ENCODE measurements at places on chromosomes 7 and 10.

DNA sequence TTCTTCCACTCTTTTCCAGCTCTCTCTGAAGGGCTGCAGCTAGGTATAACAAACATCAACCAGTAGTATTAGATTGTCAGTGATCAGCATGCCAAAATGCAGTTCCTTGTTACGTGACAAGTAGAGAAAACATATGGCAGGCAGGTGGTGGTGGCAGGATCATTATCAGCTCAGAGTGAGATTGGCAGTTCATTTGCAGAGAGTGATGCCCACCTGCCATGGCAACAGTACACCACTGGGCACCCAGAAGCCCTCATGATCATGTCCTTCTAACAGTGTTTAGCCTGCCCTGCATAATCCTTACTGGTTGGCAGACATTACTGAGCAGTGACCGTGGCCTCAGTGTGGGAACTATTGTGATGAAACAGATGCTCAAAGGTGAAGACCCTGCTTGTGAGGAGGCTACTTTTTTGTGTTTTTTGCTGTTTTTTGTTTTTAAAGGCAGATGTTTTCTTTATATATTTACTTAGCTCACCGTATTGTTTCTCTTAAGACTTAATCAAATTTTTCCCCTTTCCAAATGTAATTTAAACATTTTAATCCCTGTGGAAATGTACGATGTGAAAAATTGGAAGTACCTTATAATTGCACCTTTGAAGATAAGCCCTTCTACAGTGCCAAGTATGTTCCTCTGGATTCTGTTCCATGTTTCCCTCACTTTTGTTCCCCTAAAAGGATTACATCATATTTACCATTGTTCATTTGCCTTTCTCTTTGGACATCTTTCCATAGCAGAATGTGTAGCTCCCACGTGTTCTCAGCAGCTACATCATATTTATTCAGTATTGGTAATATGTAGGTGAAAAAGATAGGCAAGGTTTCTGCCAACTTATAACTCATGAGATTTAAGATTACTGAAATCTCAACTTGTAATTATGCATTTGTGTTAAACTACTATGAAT is 179.6 kb downstream of the SND1 start:
- no peaks in the 10 kb centered on the region for H3K4me1 ChIP-seq
- no peak overlapping the region for H3K27ac ChIP-seq
- DNase-seq: no peak
- no peak overlapping the region for H3K4me3 ChIP-seq
- H3K27me3 ChIP-seq: no peaks in the 10 kb centered on the region
- no peaks in the 10 kb centered on the region for H3K36me3 ChIP-seq

DNA sequence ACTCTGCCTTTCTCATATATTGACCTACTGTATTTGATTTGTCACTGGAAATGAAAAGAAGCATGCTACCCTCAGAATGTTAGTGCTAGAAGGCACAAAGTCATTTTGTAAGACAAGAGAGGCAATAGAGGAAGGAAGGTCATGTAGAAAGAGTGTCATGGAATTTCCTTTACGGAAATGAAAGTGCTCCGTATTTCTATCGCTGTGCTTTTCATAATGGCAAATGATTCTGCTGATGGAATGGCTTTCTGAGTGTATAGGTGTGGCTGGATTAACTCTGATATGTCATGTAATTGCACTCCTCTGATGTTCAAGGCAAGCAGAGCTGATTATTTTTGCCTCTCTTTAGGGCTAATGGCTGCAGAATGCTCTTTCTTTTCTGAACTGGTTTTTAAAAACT is 15.5 kb upstream of the STEAP4 start:
- H3K27me3 ChIP-seq: no peaks in the 10 kb centered on the region
- H3K4me1 ChIP-seq: no peaks in the 10 kb centered on the region
- no peaks in the 10 kb centered on the region for H3K36me3 ChIP-seq
- H3K4me3 ChIP-seq: no peak overlapping the region
- no peak overlapping the region for H3K27ac ChIP-seq

- H3K36me3 ChIP-seq: no peaks in the 10 kb centered on the region
- no peak overlapping the region for H3K27ac ChIP-seq
- peak; percentile 57 for DNase-seq
- H3K27me3 ChIP-seq: no peaks in the 10 kb centered on the region
- no peak overlapping the region for H3K4me3 ChIP-seq
- H3K4me1 ChIP-seq: peaks cover 23% of the 10 kb centered on the region
Measured at GRCh38 chr10:32256613-32257437, 90.1 kb downstream of the EPC1 start.

- no peak overlapping the region for H3K4me3 ChIP-seq
- H3K27ac ChIP-seq: no peak overlapping the region
- DNase-seq: no peak
- no peaks in the 10 kb centered on the region for H3K27me3 ChIP-seq
- no peaks in the 10 kb centered on the region for H3K36me3 ChIP-seq
- H3K4me1 ChIP-seq: no peaks in the 10 kb centered on the region
Measured at GRCh38 chr10:44205067-44205466, 179.8 kb downstream of the CXCL12 start.

- DNase-seq: no peak
- peaks cover 12% of the 10 kb centered on the region for H3K27me3 ChIP-seq
- no peaks in the 10 kb centered on the region for H3K36me3 ChIP-seq
Measured at GRCh38 chr10:49567810-49568209, 28.9 kb upstream of the ERCC6 start.

DNA sequence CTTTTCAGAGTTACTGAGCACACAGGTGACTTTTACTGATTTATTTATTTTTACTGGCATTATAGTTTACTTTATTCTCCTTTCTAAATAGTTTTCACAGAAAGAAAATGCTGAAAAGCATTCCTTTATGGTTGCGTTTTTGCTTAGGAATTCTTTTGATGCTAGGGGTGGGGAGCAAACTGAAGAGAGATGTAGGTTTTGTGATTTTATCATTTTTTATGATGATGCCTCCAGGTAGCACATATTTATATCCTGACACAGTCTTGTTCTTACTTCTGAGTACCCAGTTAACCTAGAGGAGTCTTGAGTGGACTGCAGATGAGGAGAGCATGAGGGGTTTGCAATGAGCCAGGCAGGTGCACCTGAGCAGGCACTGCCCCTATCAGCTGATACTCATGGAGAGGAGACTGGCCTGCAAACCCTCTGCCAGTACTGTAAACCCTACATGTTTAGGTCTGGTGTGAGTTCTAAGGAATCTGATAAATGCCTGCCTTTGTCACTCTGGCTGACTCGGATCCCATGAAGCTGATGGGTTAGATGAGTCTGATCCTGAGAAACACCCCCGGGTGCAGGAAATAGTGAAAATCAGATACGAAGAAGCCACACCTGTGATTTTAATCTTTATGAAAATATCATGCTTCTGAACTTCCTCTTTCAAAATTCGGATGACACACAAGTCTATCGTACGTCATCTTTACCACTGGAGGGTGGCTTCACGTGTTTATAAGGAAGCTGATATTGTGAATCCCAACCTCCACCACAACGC is 302.9 kb downstream of the WDR37 start:
- no peak overlapping the region for H3K27ac ChIP-seq
- H3K27me3 ChIP-seq: peaks cover 29% of the 10 kb centered on the region
- no peaks in the 10 kb centered on the region for H3K36me3 ChIP-seq
- no peaks in the 10 kb centered on the region for H3K4me1 ChIP-seq

- H3K36me3 ChIP-seq: no peaks in the 10 kb centered on the region
- no peak for DNase-seq
- peaks cover 5% of the 10 kb centered on the region for H3K4me1 ChIP-seq
- no peaks in the 10 kb centered on the region for H3K27me3 ChIP-seq
- no peak overlapping the region for H3K27ac ChIP-seq
Measured at GRCh38 chr7:18430810-18431209, 64.7 kb upstream of the HDAC9 start.

GRCh38 chr10:6201516-6201975 is 1.2 kb upstream of the PFKFB3 start:
- no peaks in the 10 kb centered on the region for H3K27me3 ChIP-seq
- no peak for DNase-seq
- no peaks in the 10 kb centered on the region for H3K36me3 ChIP-seq
- no peaks in the 10 kb centered on the region for H3K4me1 ChIP-seq
- H3K27ac ChIP-seq: no peak overlapping the region
- H3K4me3 ChIP-seq: no peak overlapping the region

- H3K27ac ChIP-seq: no peak overlapping the region
- no peaks in the 10 kb centered on the region for H3K4me1 ChIP-seq
- H3K36me3 ChIP-seq: peaks cover 8% of the 10 kb centered on the region
- no peak for DNase-seq
Measured at GRCh38 chr7:155763691-155764437, 48.4 kb downstream of the SHH start.

- peaks cover 23% of the 10 kb centered on the region for H3K4me1 ChIP-seq
- no peaks in the 10 kb centered on the region for H3K27me3 ChIP-seq
- no peak overlapping the region for H3K27ac ChIP-seq
- H3K4me3 ChIP-seq: no peak overlapping the region
- peak; percentile 34 for DNase-seq
Measured at GRCh38 chr10:69413221-69413865, 3.4 kb downstream of the TACR2 start.

DNA sequence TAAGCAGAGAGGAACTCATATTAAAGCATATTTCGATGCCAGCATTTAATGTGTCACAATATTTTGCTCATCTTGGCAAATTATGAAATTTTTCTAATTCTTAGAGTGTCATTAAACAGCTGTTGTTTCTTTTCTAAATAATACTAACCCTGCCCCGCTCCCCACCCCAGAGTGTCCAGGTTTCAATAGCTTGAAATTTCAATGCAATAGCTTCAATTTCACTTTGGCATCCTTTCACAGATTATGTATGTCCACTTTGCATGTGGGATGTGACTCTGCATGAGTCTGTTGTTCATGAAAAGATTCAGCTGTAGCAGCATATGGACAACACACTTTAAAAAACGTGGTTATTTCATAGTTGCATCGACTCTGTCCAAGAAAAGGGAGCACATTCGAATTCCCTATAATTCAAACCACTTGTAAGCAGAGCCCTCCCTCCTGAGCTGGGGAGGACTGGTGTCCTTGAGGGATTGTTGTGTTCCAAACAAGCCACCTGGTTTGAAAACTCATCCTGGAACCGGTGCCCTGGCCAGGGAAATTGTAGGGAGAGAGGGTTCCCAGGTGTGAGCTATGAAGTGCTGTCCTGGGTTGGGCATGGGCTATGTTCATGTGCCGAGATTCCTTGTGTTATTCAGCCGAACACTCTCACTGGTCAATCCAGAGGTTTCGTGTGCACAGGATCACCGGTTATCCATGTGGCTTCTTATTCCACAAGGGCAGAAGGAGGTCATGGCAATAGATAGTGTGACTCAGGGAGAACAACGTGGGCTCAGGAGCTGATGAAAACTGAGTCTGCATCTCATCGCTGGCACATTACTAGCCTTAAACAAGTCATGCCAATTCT is 64.6 kb upstream of the CREB5 start:
- DNase-seq: no peak
- H3K4me3 ChIP-seq: no peak overlapping the region
- no peak overlapping the region for H3K27ac ChIP-seq
- H3K4me1 ChIP-seq: no peaks in the 10 kb centered on the region
- no peaks in the 10 kb centered on the region for H3K27me3 ChIP-seq

GRCh38 chr10:525565-526315 is 163.7 kb downstream of the DIP2C start:
- DNase-seq: no peak
- no peak overlapping the region for H3K27ac ChIP-seq
- H3K27me3 ChIP-seq: no peaks in the 10 kb centered on the region

GRCh38 chr7:151686016-151686766 is 166.5 kb upstream of the RHEB start:
- DNase-seq: no peak
- H3K27me3 ChIP-seq: no peaks in the 10 kb centered on the region
- H3K4me3 ChIP-seq: no peak overlapping the region

DNA sequence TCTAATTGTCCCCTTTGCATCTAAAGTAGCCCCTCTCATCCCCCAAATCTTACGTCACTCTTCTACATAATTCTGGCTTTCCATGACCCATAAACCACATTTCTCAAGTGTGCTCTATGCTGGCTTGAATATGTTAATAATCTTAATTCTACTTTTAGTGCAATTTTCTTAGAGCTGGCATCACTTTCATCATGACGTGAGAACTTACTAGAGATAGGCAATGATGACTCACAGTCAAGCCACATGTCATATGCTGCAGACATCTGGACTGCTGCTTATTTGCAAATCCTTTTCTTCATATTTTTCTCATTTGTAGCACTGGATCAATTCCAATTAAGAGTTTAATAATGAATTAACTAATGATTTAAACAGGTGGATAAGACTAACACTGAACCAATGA is 260.7 kb upstream of the PRKCQ start:
- H3K27ac ChIP-seq: no peak overlapping the region
- H3K27me3 ChIP-seq: peaks cover 10% of the 10 kb centered on the region
- H3K4me1 ChIP-seq: no peaks in the 10 kb centered on the region
- DNase-seq: no peak
- no peaks in the 10 kb centered on the region for H3K36me3 ChIP-seq

DNA sequence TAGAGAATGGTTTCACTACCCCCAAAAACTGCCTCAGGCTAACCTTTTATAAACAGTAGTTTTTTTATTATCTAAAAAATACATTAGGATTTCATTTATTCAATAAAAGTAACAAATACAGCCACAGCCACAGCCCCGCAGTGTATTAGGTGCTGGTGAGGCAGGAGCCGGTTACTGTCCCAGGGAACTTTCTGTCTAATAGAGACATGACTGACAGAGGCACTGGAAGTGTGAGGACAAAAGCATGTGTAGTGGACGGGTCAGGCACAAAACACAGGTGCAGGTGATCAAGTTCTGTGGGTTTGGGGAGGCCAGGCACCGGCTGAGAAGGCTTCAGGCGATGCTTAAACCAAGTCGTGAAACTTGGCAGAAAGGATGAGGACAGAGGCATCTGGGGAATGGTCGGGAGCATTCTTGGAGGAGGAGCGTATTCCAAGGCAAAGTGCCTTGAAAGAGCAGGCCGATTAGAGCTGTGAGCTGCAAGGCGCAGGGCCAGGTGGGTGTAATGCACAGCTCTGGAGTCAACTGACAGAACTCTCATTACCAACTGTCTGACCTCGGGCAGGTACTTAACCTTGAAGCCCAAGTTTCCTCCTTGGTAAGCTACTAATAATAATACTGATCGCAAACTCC is 138.2 kb downstream of the USP6NL start:
- no peak for DNase-seq
- H3K4me1 ChIP-seq: no peaks in the 10 kb centered on the region
- no peak overlapping the region for H3K27ac ChIP-seq
- H3K27me3 ChIP-seq: no peaks in the 10 kb centered on the region
- H3K4me3 ChIP-seq: no peak overlapping the region
- H3K36me3 ChIP-seq: no peaks in the 10 kb centered on the region

DNA sequence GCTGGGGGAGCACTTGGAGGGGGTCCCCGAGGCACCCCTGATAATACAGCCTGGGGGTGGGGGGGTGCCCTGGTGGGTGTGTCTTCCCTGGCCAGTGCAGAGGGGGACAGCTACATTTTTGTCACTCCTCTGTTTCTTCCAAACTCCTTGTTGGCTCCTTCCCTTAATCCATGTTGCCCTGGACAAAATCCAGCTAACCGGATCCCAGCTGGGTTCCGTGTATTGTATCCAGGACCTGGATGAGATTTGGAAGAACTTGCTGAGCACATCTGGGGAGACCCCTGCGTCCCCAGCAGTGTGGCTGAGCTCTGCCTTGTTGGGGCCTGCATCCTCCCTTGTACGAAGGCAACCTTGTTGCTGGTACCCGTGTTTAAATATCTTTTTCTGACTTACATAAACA is 86.8 kb upstream of the BTBD16 start:
- no peak for DNase-seq
- H3K4me3 ChIP-seq: no peak overlapping the region
- peaks cover 30% of the 10 kb centered on the region for H3K4me1 ChIP-seq
- H3K27me3 ChIP-seq: no peaks in the 10 kb centered on the region
- no peak overlapping the region for H3K27ac ChIP-seq
- no peaks in the 10 kb centered on the region for H3K36me3 ChIP-seq

All from HCT116 (cell line).